ENCODE measurements at places on chromosomes 5 and 9.

DNA sequence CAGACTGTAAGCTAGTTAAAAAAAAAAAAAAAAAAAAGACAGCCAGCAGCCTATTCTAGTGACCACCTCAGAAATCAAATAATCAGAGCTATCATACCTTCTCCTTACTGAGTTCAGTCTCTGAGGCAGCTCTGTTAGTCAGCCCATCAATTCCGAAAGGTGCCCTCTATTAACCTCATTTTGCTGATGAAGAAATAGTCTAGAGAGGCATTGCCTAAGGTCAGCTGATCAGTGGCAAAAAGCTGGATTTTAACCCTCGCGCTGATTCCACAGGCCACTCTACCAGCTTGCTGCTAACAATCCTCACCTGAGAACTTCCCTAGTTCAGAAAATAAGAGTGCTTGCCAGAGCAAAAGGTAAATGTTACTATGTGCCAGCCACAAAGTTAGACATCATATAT lies 172.0 kb downstream of the DENND1A start:
- no peak for DNase-seq

GRCh38 chr5:78056901-78057514 lies 237.5 kb downstream of the AP3B1 start:
- no peak for DNase-seq

DNA sequence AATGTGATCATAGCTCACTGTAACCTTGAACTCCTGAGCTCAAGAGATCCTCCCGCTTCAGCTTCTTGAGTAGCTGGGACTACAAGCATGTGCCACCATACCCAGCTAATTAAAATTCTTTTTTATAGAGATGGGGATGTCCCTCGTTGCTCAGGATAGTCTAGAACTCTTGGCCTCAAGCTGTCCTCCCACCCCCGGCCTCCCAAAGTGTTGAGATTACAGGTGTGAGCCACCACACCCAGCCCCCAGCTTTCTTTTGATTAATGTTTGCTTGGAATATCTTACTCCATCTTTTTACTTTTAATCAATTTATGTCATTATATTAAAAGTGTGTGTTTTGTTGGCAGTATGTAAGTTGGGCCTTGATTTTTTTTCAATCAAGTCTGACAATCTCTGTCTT lies 59.4 kb upstream of the EXOC3 start:
- no peak for DNase-seq

GRCh38 chr5:2302169-2302568 lies 419.4 kb upstream of the IRX4 start:
- no peak for DNase-seq

DNA sequence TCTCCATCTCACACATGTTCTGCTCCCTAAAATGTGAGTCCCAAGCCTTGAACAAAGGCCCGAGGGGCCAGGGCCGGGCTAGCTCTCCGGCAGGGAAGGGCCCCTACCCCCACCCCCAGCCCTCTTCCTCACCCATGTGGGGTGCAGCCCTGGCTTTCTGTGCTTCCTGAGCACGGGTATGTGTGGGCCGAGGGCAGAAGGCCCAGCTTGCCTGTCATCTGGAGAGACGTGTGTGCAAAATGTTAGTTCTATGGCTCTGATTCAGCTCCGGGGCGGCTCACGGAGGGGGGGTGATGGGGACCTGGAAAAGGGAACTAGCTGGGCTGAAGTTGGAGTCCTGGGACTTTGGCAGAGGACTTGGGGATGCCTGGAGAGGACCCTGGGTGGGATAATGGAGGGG lies 90.3 kb upstream of the ARAP3 start:
- DNase-seq = no peak

DNA sequence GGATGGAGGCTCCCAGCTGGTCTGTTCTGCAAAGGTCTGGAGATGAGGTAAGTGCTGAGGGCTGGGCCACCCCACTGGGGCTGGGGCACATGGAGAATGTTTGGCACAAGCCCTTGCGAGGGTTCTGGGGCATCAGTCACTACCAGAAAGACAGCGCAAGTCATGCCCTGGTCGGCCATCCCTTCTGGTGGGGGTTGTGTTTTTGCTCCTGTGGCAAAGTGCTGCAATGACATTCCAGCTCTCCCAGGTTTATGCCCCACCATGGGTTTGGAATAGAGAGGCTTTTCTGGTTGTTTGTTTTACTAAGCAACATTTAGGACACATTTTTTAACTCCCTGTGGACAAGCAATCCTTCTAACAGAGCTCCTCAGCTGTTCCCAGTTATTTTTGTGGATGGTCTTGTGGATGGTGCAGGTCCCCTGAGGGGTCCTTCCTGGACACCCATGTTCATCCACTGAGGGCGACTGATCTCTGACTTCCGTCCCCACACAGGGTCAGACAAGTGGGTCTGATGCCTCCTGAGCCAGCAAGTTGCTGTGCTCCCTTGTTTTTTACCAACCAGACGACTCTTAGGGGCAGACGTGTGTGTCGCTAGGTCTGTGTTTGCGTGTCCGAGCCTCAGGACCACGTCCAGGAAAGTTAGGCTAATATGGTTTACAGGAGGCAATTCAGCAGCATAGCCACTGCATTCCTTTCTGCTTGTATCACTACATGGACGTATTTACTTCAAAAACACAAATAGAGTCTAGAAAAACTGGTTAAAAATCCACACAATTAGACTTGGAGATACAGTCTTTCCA lies 64.9 kb upstream of the ECM2 start:
- no peak for DNase-seq

- no peak for DNase-seq
Measured at GRCh38 chr5:155728146-155728856, 598.7 kb upstream of the SGCD start.

DNA sequence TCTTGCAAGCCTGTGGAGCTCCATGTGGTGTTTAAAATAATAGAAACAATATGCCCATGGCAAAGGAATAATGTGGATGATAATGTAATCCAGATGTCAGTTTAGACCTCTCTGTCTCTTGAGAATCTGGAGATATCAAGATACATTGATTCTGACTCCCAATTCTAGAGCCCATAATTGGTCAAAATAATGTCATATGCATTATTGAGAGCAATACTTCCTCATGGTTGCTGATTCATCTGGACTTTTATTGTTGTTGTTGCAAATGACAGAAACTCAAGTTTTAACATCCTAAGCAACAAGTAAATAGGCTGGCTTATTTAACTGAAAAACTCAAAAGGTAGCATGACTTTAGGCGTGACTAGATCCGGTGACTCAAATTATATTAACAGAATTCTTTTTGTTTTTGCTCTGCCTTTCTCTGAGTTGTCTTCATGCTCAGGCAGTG lies 152.1 kb downstream of the PCSK1 start:
- DNase-seq = no peak

DNA sequence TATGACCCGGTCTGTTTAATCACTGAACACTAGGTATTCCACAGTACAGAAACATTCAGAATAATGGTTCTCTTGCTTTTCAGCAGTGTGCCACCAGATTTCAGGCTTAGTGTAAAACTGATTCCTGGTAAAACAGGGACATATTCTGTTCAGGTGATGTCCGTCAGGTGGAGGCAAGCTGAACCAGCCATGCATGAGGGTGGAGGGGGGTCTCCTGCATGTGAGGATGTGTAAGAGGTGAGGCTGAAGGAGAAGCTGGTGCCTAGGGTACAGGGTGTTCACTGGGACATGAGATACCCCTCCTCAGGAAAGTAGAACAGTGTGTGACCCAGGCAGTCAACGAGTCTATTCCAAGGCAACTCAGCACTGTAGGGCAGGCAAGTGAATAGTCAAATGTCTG lies 563.9 kb downstream of the BNC2 start:
- no peak for DNase-seq

DNA sequence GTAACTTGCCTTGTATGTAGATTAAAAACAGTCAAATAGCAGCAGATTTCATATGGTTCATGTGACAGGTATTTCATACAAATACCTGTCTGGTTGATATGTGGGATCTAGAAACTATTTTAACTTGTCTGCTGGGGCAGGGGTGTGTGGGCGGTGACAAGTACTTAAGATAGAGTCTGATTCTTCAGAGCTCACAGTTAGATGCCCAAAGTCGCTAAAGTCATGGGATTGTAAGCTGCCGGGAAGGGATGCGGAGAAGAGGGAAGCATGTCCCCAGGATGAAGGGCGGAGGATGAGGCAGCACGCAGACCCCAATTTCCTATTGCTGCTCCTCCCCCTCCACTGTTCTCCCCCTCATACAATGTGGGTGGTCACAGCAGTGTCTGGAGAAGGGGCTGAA lies 13.3 kb downstream of the ANXA6 start:
- DNase-seq = no peak

DNA sequence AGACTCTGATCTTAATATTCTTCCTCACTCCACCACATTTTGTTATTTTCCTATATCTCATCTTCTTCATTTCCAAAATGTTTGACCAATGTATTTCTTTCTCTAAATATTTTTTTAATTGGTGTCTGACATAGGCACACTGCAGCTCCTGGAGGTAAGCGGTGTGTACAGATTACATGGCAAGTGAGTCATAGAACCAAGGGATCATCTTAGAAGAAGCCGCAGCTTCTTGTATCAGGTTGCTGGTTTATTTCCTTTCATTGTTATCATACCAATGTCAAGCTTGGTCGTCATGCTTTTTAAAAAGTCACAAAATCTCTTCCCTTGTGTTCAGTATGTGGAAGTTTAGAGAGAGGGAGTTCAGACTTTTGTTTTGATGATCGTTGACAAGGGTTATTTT lies 526.1 kb upstream of the CDH18 start:
- DNase-seq = no peak

- no peak for DNase-seq
Measured at GRCh38 chr5:114055318-114056184, 306.3 kb upstream of the KCNN2 start.

DNA sequence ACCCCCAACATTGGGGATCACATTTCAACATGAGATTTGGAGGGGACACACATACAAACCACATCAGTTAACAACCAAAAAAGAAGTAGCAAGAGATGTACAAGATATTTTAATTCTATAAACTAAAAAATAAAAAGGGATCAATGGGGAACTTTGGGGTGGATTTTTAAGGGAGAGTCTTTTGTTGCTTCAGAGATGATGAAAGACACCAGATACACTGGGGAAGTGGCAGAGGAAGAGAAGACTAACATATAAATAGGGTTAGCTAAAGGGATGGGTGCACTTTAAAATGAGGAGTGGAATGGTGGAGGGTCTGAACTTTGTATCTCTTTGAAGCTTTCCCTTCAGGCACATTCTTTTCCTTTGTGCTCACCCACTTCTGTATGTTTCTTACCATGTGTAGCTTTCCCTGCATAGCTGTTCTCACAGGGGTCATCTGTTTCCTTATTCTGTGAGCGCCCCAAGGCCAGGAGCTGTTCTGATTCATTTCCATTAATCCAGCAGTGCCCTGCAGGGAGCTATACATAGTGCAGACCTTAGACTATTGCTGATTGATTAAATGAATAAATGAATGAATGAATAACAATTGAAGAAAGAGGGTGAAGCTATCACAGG lies 531.6 kb upstream of the KLF4 start:
- no peak for DNase-seq

DNA sequence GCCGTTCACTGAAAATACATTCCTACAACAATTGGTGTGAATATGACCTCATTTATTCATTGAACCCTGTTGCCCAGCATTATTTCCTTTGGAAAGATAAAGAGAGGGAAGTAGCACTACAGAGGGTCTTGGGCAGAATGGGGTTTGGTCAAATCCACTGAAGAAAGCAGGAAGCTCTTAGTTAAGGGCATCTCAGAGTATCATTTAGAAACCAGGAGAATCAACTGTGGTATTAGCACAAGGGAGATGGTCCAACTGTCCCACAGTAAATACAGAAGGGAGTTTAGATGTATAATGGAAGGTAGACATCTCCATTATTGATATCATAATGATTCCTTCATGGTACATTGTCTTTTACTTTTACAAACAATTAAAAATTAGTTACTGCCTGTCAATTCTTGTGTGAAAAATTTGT lies 47.1 kb downstream of the LIX1 start:
- DNase-seq = no peak

DNA sequence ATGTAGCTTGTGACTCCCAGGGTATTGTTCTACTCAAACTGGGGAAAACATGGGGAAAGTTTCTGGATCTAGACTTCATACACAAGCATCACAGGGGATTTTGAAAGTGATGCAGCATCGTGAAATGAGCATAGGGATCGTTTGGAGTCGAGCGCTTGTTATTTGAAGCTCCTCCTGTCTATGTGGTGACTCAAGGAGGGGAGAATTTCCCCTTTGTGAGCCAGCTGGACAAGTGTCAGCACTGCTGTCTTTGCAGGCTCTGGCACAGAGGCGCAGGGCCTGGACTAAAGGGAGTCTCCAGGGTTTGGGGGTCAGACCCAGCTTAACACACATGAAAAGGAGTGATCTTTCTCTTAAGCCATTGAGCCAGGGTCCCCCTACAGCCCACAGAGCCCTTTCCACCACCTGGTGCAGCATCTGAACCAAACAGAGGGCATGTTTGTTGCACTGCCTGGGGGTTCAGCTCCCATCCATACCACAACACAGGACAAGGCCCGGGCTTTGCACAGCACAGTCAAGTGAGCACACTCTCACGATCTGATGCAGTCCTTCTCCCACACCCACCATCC lies 51.0 kb downstream of the IRF1 start:
- no peak for DNase-seq

DNA sequence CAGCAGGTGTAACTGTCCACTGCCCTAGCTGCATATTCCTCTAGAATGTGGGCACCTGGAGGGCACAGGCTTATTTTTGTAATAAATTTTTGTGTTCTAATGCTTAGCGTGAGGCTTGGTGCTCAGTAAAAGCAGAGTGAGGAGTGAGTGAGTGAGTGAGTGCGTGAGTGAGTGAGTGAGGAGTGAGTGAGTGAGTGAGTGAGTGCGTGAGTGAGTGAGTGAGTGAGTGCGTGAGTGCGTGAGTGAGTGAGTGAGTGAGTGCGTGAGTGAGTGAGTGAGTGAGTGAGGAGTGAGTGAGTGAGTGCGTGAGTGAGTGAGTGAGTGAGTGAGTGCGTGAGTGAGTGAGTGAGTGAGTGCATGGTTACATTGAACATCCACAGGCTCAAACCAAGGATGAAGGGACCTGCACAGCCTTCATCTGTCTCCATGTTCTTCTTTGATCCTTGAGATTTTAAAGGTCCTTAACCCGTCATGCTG lies 371.5 kb downstream of the MED10 start:
- DNase-seq = no peak

DNA sequence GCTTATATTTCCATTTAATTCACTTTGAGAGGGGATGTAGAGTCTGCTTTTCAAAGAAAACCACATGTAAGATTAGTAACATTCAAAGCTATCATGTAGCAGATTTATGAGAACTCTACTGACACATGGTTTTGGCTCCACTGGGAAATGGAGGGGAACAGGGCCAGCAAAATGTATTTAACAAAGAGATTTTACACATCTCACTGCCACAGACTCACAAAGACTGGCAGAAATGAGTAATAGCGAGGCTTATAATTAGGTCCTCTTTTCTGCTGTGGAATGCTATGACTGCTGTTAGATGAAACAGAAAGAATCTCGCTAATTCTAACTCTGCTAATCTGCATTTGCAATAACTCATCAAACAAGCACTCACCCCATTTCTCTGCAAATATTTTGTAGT lies 4.5 kb downstream of the DAP start:
- DNase-seq = no peak

GRCh38 chr5:2330325-2331130 lies 420.9 kb downstream of the IRX2 start:
- no peak for DNase-seq

GRCh38 chr9:135772056-135772646 lies 70.2 kb downstream of the KCNT1 start:
- no peak for DNase-seq
